ENCODE measurements at places on chromosomes 13 and 19.

GRCh38 chr19:29636553-29637360, 28.5 kb upstream of the PLEKHF1 start:
- DNase-seq: no peak

DNA sequence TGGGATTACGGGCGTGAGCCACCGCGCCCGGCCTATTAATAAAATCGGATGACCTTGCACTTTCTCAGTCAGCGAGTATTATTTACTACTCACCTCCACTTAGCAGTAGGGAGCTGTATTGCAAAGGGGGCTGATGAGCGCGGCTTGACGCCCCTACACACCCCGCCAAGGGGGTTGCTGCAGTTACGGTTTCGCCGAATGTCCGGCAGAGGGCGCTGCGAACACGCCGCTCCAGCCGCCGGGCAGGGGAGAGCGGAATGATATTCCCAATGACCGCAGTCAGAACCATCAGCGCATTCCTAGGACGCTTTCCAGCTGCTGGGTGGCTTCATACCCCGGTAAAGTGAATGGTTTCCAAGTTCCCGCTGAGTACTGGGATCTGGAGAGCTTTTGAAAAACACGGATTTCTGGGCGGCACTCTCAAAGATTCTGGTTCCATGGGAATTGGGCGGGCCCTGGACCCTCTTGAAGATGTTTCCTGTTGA, 30.0 kb upstream of the TPT1 start:
- peak; percentile 29 for DNase-seq

GRCh38 chr13:20968745-20969144, 66.2 kb upstream of the XPO4 start:
- no peak for DNase-seq

DNA sequence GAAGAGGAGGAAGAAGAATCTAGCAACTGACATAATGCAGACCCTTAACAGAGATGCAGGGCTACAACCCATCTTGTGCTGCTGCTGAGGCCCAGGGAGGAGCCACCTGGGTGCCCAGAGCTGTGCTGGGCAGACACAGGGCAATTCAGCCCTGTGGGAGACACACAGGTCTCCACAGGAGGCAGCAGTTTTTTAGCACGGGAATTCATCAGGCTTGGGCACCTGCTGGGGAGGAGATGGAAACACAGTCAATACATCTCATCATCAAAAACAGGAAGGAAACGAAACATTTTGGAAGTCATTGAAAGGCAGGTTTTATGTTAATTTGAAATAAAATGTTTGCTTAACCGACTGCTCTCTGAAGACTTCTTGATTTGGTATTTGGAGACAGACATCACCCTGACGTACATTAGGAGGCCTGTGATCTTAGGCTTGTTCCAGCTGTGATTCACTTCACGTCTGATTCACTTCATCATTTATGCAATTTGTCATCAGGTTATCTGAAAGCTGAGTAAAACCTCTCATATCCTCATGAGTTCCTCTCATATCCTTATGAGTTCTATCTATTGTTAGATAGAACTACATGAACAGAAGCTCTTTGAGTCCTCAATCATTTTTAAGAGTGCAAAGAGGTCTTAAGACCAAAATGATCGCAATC, 77.4 kb downstream of the CYSLTR2 start:
- DNase-seq: no peak

DNA sequence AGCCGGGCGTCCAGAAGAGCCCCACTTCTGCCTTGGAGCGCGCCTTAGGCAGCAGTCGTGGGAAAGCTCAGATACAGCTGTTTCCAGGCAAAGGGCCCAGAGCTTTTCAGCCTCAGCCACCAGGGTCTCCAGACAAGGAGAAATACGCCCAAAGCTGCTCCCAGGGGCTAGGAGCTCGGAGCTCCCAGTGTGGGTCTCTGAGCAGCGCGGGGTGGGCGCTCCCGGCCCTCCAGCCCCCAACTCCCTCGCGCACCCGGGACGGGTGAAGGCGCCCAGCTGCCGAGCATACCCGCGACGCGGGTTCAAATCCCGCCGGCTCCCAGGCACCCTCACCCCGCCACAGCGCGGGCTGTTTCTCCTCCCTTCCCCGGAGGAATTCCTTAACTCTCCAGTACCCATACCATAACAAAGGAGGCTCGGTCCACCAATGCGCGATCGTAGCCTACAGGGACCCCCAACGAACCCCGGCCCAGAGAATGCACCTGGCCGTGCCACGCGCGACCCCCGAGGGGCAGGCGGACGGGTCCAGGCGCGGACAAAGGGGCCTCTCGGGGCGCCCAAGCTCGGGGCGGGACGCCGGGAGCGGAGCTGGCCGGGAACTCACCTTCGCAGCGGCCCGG, 507 bp downstream of the COL4A1 start:
- DNase-seq: no peak

GRCh38 chr13:95784900-95785290, 108.0 kb downstream of the DNAJC3 start:
- DNase-seq: no peak

DNA sequence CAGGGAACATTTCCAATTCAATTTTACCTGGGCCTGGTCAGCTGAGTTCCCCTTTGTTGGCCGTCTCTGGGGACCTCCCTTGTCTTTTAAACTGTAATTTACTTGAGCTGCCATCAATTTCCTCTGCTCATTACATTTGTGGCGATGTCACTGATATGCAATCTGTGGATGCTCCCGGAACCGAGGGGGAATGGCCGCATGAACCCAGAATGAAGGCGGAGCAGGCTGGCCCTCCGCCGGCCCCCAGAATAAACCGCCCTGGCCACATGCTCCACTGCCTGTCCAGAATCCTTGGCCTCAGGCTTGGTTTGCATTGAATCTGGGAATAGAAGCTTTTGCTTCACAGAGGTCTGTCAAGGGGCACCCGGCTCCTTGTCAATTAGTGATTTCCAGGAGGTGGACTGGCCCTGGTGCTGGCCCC, 276.8 kb downstream of the TEX29 start:
- DNase-seq: no peak

DNA sequence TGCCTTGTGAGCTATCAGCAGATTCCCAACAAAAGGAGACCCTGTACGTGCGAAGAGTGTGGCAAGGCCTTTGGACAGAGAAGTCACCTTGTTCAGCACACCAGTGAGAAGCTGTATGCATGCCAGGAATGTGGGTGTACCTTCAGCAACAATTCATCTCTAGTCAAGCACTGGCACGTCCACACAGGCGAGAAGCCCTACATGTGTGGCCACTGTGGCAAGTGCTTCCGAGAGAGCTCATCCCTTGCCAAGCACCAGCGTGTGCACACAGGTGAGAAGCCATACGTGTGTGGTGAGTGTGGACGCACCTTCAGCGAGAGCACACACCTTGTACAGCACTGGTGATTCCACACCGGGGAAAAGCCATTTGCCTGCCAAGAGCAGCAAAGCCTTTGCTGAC, 7.6 kb upstream of the ZSCAN22 start:
- DNase-seq: no peak

GRCh38 chr19:10514211-10515145, 2.8 kb downstream of the S1PR5 start:
- DNase-seq: peak; percentile 20

GRCh38 chr19:23999821-24000610, 85.3 kb downstream of the ZNF726 start:
- DNase-seq: no peak

DNA sequence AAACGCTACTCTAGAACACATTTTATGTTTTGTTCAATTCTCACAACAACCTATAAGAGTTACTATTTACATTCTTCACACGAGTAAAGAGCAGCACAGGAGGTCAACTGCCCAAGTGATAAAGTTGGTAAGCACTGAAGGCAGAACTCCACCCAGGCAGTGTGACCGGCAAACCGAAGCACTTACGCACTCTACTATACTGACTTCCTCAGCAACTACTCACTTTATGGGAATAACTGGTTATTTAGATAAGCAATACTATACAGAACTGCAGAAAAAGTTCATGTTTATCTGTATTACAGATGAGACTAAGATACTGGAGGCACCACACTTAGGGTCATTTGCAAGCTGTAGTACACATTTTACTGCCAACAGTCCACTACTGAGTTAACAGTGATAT, 28.8 kb downstream of the FOXO1 start:
- DNase-seq: no peak

- no peak for DNase-seq
These were observed 40.1 kb downstream of the METTL21C start for GRCh38 chr13:102654756-102655155.

GRCh38 chr19:42466521-42467182, 23.9 kb upstream of the CXCL17 start:
- no peak for DNase-seq

GRCh38 chr13:41533266-41534052, 76.1 kb downstream of the RGCC start:
- DNase-seq: no peak

DNA sequence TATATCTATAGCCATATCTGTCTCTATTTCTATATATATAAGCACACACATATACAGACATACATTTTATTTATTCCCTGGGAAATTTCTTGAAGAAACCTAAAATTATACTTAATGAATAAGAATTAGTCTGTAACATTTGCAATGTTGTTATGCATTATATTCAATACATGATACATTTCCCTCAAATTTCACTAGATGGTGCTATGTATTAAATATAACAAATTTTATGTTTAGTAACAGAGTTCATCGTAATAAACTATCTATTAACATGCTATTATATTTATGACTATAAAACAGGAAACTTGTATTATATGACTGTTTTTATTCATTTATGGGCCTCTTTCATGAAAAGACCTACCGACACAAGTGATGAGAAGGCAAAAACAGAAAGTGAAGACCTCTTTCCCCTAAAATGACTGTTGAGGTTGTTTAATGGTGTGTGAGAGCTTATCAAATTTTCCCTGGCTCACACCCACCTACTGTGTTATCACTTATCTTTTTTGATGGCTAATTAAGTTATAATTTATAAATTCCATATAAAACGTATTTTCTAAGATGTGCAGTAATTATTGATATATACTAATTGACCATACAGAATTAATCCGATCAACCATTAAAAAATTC, 881.9 kb downstream of the SLITRK6 start:
- DNase-seq: no peak

DNA sequence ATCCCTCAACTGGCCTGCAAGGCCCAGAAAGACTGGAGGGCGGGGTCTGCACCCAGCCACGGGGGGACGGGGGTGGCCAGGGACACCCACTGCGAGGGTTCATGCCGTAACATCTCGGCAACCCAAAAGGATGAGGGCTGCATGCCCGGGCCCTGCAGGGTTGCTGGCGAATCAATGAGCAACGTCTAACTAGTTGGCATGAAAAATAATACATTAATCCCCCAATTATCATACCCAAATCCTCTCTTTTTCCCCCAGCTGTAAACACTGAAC, 232.2 kb downstream of the TUBA3C start:
- DNase-seq: no peak

DNA sequence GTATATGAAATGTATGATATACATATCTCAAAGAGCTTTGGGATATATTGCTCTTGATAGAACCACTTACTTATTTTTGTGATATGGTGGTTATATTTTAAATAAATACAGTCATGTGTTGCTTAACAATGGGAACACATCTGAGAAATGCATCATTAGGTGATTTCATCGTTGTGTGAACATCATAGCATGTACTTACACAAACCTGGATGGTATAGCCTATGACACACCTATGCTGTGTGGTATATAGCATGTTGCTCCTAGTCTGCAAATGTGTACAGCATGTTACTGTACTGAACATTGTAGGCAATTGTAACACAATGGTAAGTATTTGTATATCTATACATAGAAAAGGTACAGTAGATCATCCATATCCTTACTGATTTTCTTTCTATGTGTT, 7.7 kb downstream of the RB1 start:
- no peak for DNase-seq

- DNase-seq: no peak
These were observed 78.5 kb downstream of the SCGB2B2 start for GRCh38 chr19:34598217-34599155.

- peak; percentile 34 for DNase-seq
These were observed 989 bp upstream of the SSC5D start for GRCh38 chr19:55486971-55487923.

- no peak for DNase-seq
These were observed 3.0 kb upstream of the PNKP start for GRCh38 chr19:49870309-49870901.

Measured in activated CD4-positive, alpha-beta T cell treated with anti-CD3 and anti-CD28 coated beads for 1 hour (primary cell).